Effector CD4-positive, alpha-beta T cell (primary cell): ENCODE measurements at places on chromosomes 12 and 14.

GRCh38 chr14:48690349-48690748, 895.8 kb downstream of the RPS29 start:
- DNase-seq = no peak

GRCh38 chr12:19654650-19655376, 215.5 kb downstream of the AEBP2 start:
- DNase-seq = no peak

GRCh38 chr14:31894351-31894750, 182.8 kb upstream of the ARHGAP5 start:
- no peak for DNase-seq

- DNase-seq = no peak
Measured at GRCh38 chr12:2820432-2820831, 8.0 kb downstream of the ITFG2 start.

DNA sequence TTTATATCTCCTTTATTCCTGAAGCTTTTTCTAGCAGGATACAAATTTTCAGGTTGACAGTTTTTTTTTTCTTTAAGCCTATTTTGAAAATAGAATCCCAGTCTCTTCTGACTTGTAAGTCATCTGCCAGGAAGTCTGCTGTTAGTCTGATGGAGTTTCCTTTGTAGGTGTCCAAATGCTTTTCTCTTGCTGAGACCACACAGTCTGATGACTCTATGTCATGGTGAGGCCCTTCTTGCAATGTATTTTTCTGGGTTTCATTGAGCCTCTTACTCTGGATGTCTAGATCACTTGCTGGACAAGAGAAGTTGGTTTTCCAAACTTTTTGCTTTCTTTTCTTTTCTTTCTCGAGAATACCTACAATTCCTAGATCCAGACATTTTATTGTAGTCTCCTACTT, 30.6 kb downstream of the USP15 start:
- no peak for DNase-seq
